Activated CD4-positive, alpha-beta T cell treated with anti-CD3 and anti-CD28 coated beads, Interleukin-2, amount 50 U/mL, for 24 hours (primary cell): ENCODE measurements at places on chromosomes 5 and 9.

- DNase-seq, result no peak
Measured at GRCh38 chr5:191036-191948, at the start of gene LRRC14B. Gene LRRC14B (plus strand): TSS chr5:191495. CDS start chr5:191539, 44 bp downstream.

DNA sequence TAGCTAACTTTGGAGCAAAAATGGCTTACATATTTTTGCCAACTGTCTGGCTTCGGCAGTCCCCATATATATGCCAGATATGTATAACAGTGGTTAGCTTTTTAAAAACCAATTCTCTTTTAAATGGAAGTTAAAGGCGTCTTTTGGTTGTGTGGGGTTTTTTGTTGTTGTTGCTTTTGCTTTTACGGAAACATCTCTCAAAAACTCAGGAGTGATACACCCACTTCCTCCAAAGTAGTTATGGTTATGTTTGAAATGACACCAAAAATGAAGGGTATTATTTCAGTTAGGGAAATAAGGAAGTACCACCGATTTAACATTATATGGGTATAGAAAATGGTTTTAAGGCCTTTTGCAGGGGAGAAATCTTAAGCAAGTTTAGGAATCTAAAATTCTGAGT lies 2.3 kb downstream of the CNOT8 start:
- DNase-seq, result no peak

GRCh38 chr9:92097997-92098482 lies 17.2 kb downstream of the SPTLC1 start:
- no peak for DNase-seq

GRCh38 chr5:133241179-133242092 lies 189.6 kb downstream of the HSPA4 start:
- no peak for DNase-seq

DNA sequence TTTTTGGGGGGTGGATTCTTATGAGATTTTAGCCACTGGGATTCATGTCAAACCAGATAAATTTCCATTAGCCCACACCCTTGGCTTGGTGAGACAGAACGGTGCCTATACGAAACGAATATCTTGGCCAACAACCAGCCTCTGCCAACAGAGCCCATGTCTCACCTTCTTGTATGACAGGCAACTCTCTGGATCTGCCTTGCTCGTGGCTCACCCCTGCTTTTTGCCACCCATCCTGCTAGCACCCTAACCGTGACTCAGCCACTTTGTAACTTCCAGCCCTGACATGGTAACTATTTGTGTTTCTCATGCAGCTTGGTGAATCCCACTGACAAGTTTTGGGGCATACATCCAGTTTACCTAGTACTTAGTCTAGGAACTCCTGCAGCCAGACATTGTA lies 457.0 kb downstream of the SPATA31D1 start:
- no peak for DNase-seq

GRCh38 chr5:56410696-56411095 lies 177.6 kb upstream of the ANKRD55 start:
- no peak for DNase-seq

DNA sequence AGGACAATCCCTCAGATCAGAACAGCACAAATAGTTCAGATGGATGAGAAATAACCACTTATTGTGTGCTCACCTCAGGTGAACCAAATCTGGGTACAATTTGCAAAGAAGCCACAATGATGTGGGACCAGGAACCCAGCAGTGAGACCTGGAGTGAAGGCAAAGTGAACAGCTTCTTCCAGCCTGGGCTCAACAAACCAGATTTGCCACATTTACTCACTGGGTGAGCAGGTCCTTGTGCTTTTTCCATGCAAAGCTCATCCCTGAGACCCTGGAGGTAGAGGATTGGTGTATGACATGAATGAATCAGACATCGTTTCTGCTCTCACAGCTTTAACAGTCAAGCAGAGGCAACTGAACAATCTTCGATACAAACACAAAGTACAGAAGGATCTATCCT lies 29.1 kb upstream of the GRIA1 start:
- DNase-seq, result no peak

GRCh38 chr5:141805874-141806595 lies 72.2 kb downstream of the PCDH1 start:
- no peak for DNase-seq

DNA sequence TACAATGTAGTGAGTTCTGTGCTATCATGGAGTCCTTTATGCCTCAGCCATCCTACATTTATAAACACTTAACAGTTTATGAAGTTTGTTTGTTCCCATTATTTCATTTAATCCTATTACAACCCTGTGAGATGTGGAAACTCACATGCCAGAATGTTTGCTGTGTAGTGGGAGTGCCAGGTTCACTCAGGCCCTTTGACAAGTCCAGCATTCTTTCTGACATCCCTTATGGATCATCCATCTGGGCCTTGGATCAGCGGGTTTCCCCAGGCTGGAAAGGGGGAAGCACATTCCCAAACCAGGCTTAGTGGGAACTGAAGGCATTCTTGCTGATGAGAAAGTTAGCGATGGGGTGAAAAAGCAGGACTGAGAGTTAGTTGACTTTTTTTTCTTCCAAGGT lies 128.1 kb upstream of the OTULINL start:
- DNase-seq, result no peak

DNA sequence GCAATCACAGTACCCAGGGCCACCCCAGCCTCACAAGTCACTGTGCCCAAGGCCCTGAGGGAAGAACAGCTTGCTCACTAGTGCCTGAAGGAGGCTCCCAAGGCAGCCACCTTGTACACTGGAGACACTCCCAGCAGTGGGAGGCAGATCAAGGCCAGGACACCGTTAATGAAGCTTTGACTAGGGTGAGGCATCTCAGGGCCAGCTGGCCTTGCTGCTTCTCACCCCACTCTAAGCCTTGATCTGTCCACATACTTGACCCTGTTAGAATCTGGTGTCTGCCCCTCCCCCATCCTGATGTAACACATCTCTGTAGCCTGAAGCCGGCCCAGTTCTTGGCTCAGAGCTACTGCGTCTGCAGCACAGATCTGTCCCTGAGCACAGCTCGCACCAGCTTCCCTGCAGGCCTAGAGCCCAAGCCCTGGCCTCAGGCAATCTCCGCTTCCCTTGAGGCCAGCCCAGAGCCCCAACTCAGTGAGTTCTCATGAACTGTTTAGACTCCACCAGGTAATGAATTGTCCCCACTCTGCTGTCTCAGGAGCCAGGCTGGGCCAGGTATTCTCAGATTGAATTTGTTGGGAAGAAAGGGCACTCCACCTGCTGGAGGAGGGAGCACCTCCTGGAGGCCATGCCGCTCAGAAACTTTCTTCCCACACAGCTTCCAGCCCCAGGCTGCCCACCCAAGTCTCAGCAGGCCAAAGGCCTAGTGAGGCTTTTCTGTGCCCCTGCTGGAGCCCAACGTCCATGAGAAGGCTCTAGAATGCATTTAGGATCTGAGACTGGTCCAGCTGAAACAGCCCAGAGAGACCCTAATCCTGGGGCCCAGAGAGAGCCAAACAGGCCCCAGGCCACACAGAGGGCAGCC lies 13.4 kb upstream of the JADE2 start:
- no peak for DNase-seq

DNA sequence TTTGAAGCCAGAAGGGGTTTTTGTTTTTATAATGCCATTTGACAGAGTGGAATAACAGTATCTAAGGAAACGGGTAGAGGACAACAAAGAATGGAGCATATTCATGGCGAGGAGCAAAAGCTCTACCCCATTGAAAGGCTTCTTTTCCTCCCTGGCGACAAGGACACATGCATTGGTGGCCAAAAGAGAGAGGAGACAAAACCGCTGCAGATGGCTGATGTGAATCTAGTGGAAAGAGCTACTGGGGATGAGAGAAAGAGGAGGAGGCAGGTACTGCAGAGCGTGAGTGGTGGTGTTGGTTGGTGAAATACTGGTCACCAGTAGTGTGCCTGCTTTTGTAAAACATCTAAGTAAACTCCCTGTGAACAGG lies 491 bp downstream of the APC start:
- no peak for DNase-seq

- DNase-seq, result no peak
Measured at GRCh38 chr5:91119217-91119616, 263.9 kb downstream of the ARRDC3 start.

DNA sequence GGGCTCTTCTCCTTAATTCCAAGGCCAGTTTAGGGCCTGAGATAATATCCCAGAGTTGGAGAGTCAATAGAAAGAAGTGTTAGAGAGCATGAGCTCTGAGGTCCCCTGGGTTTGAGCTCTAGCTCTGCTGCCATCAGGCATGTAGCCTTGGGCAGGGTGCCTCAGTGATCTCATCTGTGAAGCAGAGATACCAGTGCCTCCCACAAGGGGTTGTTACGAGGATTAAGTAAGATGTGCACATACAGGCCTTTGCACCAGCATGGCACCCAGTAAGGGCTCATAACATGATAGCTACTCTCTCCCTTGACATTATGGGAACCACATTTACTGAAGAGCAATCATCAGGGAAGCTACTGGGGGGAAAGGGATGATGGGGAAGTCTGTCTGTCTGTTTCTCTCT lies 265.7 kb downstream of the HSPA4 start:
- DNase-seq, result no peak

DNA sequence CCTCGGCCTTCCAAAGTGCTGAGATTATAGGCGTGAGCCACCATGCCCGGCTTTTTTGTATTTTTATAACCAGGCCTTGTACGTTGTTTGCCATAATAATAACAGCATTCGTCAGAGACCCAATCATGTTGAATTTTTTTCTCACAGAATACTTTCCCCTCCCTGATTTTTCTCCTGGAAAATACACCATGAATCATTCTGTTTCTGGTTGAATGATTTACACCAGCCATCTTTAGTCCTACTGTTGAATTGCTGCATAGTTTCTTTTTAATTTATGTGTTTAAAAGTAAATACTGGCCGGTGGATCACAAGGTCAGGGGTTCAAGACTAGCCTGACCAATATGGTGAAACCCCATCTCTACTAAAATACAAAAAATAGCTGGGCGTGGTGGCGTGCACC lies 3.5 kb downstream of the CNOT8 start:
- DNase-seq, result no peak

DNA sequence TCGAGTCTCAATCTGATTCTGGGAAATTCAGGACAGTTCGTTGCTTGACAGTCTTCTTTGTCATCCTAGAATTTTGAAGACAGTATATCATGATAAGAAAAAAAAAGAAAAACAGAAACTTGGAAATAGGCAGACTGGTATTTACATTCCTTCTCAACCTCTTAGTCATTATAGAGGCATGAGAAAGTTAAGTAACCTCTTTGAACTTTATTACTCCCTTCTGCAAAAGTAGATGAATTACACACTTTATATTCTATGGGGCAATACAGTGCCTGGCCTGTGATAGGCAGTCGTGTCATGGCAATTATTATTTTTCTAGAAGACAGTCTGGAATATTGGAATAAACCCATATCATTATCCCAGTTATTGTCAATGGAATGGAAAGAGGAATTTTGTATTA lies 828.9 kb downstream of the TLR4 start:
- DNase-seq, result no peak

DNA sequence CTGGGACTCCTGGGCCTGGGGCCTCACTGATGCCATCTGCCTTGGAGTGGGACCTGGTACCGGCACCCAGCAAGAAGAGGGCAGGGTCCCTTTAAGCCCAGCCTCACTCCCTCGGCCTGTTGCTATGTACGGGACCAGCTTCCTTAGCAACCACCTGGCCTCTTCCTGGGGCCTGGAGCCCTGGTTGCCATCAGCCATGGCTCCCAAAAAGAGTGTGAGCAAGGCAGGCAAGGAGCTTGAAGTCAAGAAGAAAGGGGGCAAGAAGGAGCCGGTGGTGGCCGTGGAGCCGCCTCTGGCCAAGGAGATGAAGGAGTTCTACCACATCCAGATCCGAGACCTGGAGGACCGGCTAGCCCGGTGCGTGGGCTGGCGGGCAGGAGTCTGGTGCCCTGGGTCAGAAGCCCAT lies at the start of gene CFAP157:
CFAP157 (plus strand) TSS at position 153 of the 406 bp plus-strand sequence; CDS start at position 197, 44 bp downstream.
- no peak for DNase-seq

DNA sequence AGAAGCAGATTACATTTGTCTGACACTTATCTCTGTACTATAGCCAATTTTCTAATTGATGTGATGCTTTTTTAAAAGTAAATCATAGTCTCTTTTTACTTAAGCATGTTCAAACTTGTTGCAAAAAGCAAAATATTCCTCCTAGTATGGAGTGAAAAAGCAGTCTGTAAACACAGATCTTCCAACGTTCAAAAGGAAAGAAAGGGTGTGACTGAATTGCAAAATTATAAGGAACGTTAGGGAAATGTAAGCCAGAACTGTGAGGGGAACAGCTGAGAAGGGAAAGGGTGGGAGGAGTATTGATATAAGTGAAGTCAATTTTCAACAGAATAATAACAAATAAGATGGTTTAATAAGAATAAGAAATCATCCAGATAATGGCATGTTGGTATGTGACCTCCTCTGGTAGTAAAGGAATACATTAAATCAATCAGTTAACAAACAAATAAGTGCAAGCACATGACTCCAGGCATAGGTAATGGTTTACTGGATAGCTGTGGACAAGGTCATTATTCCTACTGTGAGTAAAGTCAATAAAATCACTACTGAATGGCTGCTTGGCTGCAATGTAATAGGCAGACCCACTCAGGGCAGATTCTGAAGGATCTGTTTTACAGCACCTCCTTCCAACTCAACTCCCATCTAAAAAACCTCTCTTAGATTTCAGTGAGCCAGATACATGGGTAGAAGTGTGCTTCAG lies 239.1 kb upstream of the NMUR2 start:
- no peak for DNase-seq

DNA sequence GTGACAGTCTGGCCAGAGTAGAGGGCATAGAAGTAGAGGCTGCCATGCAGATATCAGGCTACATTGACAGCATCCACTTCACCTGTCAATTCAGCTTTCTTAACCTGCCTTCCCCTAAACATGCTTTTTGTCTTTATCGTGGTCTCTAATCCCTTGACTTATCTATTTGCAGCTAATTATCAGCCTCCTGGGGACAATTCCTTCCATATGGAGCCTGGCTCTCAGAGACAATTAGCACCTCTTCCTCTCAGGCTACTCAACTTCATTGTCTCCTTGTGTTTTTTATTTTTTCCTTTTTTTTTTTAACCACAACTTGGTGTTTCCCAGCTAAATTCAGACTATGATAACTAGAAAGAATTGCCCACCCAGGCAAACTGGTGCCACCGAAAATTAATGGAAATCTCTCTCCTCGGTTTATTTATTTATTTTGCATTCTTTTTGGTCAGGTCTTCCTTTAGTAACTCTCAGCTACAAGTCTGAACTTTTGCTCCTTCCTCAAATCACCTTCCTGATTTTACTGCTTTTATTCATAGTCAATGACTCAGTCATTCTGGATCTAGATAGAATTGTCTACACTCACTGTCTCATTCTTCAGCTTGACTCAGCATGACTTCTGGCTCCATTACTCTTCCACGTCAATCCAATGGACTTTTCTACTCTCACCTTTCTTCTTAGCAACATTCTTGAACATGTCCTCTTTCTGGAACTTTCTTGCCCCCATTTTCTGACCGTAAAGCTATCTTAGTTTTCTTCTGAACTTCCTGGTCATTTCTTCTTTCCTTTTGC lies 63.0 kb upstream of the BASP1 start:
- no peak for DNase-seq

DNA sequence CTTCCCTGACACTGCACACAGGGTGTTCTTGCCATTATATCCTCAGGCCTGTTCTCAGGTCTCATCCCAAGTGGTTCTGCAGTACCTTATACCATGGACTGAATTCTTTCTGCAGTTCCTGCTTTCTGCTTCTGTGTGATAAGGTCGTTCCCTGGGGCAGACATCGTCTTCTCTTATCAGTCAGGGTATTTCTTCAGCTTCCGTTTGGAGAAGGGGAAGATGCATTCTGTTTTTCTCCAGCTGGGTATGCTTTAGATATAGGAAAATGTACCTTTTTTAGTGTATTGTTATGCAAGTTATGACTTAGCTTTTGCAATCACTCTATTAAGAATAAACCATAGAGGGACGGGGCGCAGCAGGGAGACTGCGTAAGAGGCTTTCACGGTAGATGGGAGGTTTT lies 31.1 kb downstream of the RALGPS1 start:
- DNase-seq, result no peak
